ENCODE measurements at places on chromosomes 16 and 17. TPM values are rescaled to one million over a fixed set of nuclear protein-coding genes. Genes with fewer than 3 reads are reported as not detected.
A peak's percentile ranks its signal among the peaks of the same experiment; 100 is the strongest.

The HOXB5 gene
- 4.9 TPM for polyA plus RNA-seq

The EXOC3L1 gene
- 8.6 TPM for polyA plus RNA-seq

The ARHGDIG gene
- polyA plus RNA-seq = 1.7 TPM

The ELMO3 gene
- 0.48 TPM for polyA plus RNA-seq

The WNT3 gene
- polyA plus RNA-seq = 2.4 TPM

The CYGB gene
- 15.6 TPM for polyA plus RNA-seq

The CACNB1 gene
- polyA plus RNA-seq = 183 TPM

The TUBB3 gene
- polyA plus RNA-seq = 9.8 TPM

The TMEM235 gene
- polyA plus RNA-seq = not detected

The MYLK3 gene
- 10.6 TPM for polyA plus RNA-seq

DNA sequence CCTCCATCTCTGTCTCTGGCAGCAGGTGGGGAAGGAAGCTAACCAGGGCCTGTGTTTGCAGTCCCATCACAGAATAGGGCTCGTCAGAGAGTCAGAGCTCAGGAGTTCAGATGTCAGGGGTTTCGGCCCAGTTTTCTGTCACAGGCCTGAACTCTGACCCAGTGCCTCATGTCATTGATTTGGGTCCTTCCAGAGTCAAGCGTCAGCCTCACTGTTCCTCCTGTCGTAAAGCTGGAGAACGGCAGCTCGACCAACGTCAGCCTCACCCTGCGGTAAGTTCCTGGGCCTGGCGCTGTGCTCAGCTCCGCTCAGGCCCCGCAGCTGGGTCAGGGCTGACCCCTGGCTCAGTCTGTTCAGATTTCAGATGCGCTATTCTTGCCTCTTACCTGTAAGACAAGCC is 10.7 kb downstream of the CTNS start:
- DNase-seq = no peak

- no peak for DNase-seq
Measured at GRCh38 chr17:81093619-81094508, 58.9 kb downstream of the BAIAP2 start.

GRCh38 chr17:40366076-40366860 is 1.7 kb upstream of the GJD3 start:
- peak; percentile 4 for DNase-seq

DNA sequence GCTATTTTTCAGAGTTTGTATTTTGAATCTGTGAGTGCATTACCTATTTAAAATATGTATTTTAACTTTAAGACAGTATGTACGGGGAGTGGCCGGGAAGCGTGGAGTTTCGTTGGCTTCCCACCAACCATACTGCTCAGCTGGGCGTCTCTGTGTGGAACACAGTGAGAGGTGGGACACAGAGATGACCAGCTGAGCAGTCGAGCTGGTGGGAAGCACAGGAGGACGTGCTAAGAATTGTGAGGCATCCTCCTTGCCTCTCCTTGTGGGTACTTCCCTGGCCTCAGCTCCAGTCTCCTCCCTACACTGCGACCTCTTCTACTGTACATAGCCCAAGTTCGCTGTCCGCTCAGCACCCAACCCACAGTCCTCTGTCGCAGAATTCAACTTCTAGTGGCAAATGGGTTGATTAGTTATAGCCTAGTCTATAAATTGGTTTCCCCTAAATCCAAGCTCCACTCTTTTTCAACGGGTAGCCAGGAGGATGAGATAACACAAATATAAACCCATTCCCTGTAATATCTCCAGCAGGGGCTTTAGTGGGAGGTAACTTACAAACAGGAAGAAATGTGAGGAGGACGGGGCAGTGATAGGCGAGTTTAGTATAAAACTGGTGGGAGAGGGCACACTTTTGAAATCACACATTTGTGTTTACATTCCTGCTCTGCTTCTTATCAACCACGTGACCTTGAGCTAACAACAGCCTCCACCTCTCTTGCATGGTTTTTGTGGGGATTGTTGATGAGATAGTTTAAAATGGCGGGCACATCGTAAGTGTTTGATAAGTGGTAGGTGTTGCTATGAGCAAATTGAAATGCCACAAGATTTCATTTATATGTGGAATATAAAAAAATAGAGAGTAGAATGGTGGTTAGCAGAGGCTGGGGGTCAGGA is 211.9 kb upstream of the HS3ST3A1 start:
- no peak for DNase-seq

- DNase-seq = no peak
Measured at GRCh38 chr16:79844603-79845002, 244.1 kb upstream of the MAF start.

GRCh38 chr16:79210607-79211006 is 389.9 kb downstream of the MAF start:
- no peak for DNase-seq

GRCh38 chr17:61057257-61057656 is 342.4 kb upstream of the TBX2 start:
- no peak for DNase-seq

- DNase-seq = no peak
Measured at GRCh38 chr16:7990626-7991260, 599.6 kb downstream of the TMEM114 start.

DNA sequence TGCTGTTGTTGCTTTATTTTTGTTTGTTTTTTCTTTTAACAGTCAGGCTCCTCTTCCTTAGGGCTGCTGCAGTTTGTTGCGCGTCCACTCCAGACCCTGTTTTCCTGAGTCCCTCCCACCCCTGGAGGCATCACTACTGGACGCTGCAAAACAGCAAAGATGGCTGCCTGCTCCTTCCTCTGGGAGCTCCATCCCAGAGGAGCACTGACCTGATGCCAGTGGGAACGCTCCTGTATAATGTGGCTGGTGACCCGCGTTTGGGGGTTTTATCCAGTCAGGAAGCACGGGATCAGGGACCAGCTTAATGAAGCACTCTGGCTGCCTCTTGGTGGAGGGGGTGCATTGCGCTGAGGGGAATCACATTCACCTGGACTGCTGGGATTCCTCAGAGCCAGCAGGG is 1005.6 kb downstream of the CDH8 start:
- DNase-seq = no peak

GRCh38 chr17:19464031-19465026 is 53.3 kb downstream of the RNF112 start:
- no peak for DNase-seq

GRCh38 chr17:3695129-3695722 is 729 bp downstream of the P2RX5 start:
- peak; percentile 64 for DNase-seq

- peak; percentile 1 for DNase-seq
Measured at GRCh38 chr17:71024172-71024571, 854.8 kb downstream of the KCNJ2 start.

DNA sequence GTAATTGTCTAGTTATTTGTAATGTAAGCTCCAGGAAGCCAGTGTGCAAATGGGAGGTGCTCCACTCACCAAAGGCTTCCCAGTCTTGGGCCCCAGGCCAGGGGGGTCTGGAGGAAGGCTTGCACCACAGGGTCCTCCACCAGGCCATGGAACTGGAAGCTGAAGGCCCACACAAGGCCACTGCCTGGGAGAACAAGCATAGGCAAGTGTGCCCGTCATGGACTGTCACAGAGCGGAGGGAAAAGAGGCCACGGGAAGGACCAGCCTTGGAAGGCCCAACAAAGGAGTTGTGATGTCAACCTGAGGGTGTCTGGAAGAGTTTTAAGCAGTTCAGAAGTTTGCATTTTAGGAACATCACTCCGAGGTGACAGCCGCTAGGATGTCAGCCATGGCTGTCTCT is 3.0 kb upstream of the SRRM2 start:
- no peak for DNase-seq

Measured in muscle of back (tissue), 13 donors.